ENCODE measurements at places on chromosomes 13 and 19.

DNA sequence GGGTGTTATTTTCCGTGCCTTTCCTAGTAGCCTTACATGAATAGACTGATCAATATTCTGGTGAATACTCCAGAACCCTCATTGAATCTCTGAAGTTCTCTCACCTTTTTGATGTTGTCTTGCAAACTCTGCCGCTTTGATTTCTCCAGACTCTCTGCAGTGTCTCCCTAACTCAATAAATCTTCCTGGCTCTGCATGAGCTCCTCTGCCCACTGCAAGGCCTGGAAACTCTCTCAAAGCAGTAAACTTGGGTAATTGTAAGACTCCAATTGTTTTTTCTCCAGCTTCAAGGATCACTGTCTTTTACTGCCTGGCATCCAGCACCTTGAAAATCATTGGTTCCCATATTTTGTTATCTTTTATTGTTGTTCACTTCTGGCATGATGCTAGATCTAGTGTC lies 198.4 kb downstream of the GPC5 start:
- no peak for DNase-seq

- no peak for DNase-seq
Measured at GRCh38 chr19:6533746-6534418, 3.1 kb downstream of the TNFSF9 start.

DNA sequence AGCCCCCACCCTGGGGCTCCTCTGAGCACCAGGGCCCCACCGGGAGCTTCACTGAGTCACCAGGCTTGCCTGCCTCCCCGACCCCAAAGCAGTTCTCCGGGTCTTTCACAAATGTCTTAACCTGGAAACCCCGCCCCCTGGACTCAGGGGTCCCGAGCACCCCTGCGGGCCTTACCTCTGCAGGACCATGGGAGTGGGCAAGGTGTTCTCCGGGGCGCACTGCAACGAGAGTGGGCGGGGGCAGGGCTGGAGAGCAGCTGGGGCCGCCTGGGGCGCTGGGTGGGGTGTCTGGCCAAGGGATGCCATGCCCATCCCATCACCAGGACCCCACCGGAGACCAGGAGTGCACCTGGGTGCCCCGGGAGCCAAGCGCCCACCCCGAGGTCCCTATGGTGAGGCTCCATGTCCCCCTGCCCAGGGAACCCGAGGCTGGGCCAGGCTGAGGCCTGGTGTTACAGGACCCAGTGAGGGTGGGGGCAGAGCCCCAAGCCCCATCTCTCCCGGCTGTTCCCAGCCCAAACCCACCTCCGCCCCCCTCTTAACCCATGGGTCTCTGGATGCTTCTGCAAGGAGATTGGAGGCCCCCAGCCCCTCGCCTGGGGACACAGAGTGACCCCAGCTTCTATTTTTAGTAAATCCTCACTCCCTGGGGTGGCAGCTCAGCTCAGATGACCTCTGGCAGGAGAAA lies 10.9 kb downstream of the MKNK2 start:
- DNase-seq, result no peak

GRCh38 chr13:81048026-81048461 lies 707.1 kb upstream of the SPRY2 start:
- DNase-seq, result no peak

All from astrocyte of the cerebellum (primary cell).